Osteoblast (primary cell): ENCODE measurements at places on chromosomes 3 and 15.

- no peak for DNase-seq
These were observed 409.4 kb downstream of the PDCD6IP start for GRCh38 chr3:34207806-34208205.

- no peak for DNase-seq
These were observed 76.3 kb downstream of the PCSK6 start for GRCh38 chr15:101413239-101413638.

DNA sequence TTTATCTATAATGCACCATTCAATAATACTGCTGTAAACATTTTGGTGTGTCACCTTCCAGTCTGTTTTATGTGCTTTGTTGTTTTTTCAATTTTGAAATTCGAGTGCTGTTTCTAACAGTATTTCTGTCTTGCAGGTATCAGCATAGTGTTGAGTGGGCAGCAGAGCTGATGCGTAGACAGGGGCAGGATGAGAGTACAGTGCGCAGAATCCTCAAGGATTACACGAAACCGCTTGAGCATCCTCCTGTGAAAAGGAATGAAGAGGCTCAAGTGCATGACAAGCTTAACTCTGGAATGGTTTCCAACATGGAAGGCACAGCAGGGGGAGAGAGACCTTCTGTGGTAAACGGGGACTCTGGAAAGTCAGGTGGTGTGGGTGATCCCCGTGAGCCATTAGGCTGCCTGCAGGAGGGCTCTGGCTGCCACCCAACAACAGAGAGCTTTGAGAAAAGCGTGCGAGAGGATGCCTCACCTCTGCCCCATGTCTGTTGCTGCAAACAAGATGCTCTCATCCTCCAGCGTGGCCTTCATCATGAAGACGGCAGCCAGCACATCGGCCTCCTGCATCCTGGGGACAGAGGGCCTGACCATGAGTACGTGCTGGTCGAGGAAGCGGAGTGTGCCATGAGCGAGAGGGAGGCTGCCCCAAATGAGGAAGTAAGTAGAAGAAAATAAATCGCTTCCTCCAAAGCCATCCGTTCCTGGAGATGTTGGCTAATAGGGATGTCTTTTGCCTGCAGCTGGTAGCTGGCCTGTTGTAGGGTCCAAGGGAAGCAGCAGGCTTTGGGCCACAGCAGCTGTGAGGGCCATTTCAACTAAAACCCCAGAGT, 19.1 kb downstream of the TSEN2 start:
- no peak for DNase-seq

GRCh38 chr3:125662675-125663074, 67.4 kb upstream of the OSBPL11 start:
- no peak for DNase-seq

- no peak for DNase-seq
These were observed 105.3 kb downstream of the THRB start for GRCh38 chr3:24389108-24390090.

DNA sequence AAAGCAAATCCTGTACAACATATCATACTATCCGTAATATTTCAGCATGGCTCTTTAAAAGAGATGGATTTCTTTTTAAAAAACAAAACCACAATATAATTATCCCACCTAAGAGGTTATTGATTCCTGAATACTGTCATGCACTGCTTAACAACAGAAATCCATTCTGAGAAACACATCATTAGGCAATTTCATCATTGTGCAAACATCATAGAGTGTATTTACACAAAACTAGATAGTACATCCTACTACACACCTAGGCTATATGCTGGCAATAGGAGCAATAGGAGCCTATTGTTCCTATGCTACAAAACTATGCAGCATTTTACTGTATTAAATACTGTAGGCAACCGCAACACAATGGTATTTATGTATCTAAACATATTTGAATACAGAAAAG, 242.0 kb downstream of the NEK10 start:
- no peak for DNase-seq

- DNase-seq = no peak
These were observed 21.8 kb downstream of the LRRC31 start for GRCh38 chr3:169847896-169848295.

- no peak for DNase-seq
These were observed 50.3 kb downstream of the LSM3 start for GRCh38 chr3:14228681-14229470.

DNA sequence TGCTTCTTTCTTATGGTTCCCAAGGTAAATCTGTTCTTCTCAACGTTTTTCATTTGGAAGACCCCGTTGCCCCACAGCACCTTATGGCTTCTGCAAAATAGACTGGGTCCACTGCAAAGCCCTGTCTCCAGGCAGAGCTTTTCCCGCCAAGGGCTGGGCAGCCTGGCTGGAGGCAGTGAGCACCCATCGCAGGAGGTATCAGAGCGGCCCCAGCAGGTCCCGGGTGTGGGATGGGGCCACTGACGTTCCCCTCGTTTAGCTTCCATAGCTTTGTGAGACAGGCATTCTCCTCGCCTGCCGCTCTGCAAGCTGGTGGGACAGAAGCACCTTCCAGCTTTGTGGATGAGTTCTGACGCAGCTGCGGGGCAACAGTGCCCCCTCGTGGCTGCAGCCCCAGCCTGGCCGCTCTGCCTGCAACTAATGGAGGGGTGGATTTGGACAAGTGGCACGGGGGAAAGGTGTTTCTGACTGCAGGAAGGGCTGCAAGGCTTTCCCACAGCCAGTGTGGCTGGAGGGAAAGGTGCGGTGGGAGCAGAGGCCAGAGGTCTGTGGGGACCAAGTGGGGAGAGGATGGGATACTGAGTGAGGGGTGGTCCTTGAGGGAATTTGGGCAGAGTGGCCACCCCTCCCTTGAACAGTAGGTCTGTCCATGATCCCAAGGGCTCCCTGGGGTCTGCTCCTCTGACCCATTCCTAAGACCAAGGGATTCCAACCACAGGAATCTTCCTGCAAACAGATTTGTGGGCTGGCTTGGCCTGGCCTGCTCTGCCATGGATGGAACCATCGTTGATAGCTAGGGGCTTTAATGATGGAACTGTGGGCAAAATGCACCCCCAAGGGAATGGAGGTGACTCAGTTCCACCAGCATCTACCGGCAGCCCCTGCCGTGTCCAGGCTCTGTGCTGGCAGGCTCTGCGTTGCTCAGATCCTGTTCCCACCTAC, 99.4 kb downstream of the FBLN2 start:
- DNase-seq = peak; percentile 99

- DNase-seq = peak; percentile 83
These were observed 28.6 kb upstream of the PLXNA1 start for GRCh38 chr3:126954141-126954842.

GRCh38 chr3:135503760-135504686, 461.5 kb upstream of the PPP2R3A start:
- peak; percentile 31 for DNase-seq

DNA sequence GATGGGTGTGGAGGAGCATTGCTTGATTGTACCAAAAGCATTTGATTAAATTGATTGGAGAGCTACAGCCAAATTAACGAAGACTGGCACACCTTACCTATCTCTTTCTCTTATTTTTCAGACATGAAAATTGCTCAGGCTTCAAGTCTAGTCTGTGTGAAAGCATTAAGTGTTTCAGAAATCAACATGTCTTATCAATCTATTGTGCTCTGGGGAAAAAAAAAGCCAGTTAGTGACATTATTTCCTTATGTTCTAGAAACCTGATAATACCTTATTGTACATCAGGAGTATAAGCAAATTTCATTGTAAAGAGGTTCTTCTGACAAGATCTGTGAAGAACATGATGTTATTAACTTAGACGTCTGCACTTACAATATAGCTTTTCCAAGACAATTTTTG, 465.2 kb downstream of the IL5RA start:
- no peak for DNase-seq

GRCh38 chr3:187740421-187741399, 4.6 kb downstream of the BCL6 start:
- peak; percentile 89 for DNase-seq

- DNase-seq = no peak
These were observed 110.8 kb upstream of the MME start for GRCh38 chr3:154969366-154969765.

- no peak for DNase-seq
These were observed 528 bp upstream of the TATDN2 start for GRCh38 chr3:10247679-10248183.

DNA sequence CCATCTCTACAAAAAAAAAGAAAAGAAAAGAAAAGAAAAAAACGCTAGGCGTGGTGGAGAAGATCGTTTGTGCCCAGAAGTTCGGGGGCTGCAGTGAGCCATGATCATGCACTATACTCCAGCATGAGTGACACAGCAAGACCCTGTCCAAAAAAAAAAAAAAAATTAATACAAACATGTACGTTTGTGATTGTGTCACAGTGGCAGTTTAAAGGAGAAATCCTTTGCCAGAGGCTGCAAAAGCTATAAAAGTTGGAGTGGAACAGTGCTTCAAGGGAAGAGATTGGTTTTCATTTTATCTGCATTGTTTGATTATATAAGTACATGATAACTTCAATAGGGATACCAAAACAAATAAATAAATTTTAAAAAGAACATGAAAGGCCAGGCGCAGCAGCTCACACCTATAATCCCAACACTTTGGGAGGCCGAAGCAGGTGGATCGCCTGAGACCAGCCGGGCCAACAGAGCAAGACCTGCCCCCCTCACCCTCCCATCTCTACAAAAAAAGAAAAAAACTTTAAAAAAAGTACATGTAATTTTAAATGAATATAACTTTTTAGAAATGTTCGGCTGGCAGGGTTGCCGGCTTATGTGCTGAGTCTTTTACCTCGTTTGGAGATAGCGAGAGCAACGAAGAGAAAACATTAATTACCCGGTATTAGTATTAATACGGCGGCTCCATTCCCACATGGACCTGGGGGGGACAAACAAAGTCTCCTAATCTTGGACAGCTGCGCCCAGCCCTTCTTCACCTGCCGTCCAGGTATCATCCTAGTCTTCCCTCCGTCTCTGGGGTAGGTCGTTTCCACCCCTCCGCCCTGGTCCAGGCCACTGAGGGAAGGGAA, 573 bp upstream of the DIS3L start:
- DNase-seq = peak; percentile 47

- no peak for DNase-seq
These were observed 294.9 kb downstream of the RORA start for GRCh38 chr15:60933900-60934885.

DNA sequence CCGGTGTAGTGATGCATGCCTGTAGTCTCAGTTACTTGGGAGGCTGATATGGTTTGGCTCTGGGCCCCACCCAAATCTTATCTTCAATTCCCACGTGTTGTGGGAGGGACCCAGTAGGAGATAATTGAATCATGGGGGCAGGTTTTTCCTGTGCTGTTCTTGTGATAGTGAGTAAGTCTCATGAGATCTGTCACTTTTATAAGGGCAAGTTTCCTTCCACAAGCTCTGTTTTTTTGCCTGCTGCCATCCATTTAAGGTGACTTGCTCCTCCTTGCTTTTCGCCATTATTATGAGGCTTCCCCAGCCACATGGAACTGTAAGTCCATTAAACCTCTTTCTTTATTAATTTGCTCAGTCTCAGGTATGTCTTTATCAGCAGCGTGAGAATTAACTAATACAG, 566.7 kb upstream of the NECTIN3 start:
- no peak for DNase-seq

- DNase-seq = peak; percentile 81
These were observed 1.1 kb downstream of the PDIA5 start for GRCh38 chr3:123067689-123068600.

GRCh38 chr15:46556010-46556409, 921.2 kb downstream of the SQOR start:
- DNase-seq = no peak

- DNase-seq = no peak
These were observed 3.5 kb downstream of the CHD2 start for GRCh38 chr15:92903631-92903965.

- no peak for DNase-seq
These were observed 32.4 kb downstream of the NIPA2 start for GRCh38 chr15:22870865-22871264.

DNA sequence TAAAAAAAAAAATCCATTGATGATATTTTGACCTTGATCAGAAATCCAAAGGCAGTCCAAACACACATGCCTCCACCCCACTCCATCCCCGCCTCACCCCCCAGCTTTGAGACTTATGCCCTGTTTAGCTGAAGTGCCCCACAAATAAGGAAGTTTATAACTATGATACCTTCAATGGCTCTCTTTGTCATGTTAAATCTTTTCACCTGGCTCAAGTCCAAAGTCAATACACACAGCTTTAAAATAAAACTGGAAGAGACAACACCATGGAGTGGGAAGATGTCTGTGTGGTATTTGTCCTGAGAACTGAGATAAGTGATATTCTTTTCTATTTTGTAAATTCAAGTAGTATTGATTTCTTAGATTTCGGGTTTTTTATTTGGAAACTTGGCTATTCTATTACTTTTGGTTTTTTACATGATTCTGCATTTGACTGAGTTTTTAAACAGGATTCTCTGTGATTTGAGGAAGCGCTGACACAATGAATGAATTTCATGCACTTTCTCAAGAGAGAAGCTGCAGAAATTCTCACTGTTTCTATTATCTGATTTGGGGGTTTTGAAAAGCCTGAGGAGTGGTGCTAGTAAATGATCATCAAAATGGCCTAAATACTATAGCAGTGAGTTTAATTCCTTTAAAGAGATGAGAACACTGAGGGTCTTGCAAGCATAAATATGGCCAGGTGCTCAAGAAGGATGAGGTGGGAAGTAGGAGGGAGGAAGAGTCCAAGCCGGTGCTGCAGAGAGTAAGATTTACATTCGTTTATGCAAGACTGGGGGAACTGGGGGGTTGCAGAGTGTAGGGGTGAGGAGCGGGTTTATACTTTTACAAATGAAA, 5.2 kb downstream of the FOXB1 start:
- no peak for DNase-seq

GRCh38 chr3:88364926-88365325, 215.2 kb downstream of the C3orf38 start:
- no peak for DNase-seq

GRCh38 chr15:59997070-59997701, 6.9 kb upstream of the FOXB1 start:
- DNase-seq = peak; percentile 50

DNA sequence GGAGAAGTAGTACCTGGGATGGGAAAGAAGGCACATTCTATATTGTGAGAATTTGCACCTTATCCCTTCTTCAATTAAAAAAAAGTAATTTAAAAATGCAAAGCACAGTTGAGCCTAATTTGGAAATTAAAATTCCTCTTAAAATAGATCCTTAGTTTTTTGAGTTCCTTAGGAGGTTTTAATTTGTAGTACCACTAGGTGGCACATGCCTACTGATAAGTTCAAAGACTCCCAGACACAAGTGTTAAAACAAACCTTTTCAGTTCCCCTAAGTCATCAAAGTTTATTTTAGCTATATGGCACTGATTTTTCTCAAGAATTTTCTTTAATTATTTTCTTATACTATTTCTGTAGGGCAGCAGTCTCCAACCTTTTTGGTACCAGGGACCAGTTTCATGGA, 127.6 kb upstream of the AZI2 start:
- no peak for DNase-seq

DNA sequence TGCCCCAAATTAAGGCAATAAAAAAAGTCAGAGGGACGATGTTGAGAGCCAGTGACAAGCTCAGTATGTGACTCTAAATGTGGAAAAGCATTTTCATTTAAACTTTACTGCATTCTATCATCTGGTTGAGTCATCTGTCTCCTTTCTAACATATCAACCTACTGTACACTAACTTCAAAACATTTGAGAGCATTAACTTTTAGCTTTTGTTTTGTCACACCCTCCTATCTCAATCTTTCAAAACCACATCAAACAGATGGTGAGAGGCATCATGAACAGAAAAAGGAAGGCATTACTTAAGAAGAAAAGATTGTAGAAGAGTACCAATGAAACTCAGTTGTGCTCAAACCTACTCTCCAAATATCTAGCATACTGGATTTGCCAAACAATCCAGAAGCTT, 4.8 kb downstream of the LRRC58 start:
- DNase-seq = peak; percentile 74
